ENCODE measurements at places on chromosomes 3 and 15.

- no peak for DNase-seq
These were observed 21.6 kb downstream of the SLCO3A1 start for GRCh38 chr15:91874992-91875660.

- DNase-seq, result no peak
These were observed 493.6 kb upstream of the MDFIC2 start for GRCh38 chr3:70806021-70806420.

DNA sequence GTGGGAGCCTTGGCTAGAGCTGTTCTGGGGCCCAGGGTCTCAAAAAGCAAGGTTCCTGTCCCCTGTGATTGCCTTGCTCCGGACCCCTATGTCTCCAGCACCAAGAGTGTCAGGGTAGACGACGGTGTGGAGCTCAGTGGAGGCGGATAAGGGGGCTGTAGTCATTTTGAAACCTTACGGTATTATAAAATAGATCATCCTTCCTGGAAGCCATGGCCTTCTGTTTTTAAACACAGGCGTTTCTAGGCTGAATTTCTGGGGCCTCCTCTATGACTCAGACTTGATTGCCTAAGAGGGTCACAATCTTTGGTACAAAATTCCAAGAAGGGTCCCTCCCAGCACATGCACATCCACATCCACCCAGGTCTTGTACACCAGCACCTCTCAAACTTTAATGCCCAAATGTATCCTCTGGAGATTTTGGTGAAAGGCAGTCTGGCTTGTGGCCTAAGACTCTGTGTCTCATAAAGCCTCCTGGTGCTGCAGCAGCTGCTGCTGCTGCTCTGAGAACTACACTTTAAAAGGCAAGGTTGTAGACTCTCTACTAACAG lies 70.5 kb upstream of the XCR1 start:
- no peak for DNase-seq

DNA sequence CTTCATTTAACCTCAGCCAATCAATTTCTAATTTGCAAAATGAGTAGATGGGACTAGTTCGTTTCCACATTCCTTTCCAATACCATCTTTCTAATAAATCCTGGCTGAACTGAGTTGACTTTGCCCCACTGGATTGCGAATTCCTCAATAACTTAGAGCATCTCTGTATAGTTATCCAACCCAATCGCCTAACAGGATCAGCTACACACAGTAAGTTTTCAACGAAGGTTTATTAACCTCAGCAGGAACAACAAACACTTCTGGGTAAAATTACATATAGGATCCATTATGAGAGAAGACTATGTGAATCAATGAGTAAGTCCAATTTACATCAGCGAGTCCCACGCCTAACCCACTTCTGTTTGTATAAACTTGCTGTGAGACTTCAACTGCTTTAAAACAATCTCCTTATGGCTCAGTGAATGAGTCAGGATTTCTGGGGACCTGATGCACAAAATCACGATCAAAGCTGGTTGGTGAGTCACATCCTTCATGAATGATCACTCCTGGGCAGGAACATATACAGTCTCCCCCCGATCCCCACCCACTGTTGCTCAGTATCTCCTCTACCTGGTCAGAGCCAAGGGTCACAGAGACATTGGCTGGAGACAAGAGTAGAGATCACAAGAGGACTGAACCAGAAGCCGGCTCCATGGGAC lies 142.8 kb downstream of the EDEM1 start:
- no peak for DNase-seq

- DNase-seq, result no peak
These were observed 14.9 kb downstream of the ATXN7 start for GRCh38 chr3:63878394-63879060.

GRCh38 chr3:126313580-126314304 lies 43.5 kb downstream of the KLF15 start:
- no peak for DNase-seq

- DNase-seq, result no peak
These were observed 376.3 kb downstream of the GAP43 start for GRCh38 chr3:115999613-116000012.

GRCh38 chr3:40741729-40742128 lies 217.0 kb downstream of the ZNF621 start:
- DNase-seq, result no peak

- DNase-seq, result no peak
These were observed 46.6 kb upstream of the ATP2B2 start for GRCh38 chr3:10551821-10552630.

DNA sequence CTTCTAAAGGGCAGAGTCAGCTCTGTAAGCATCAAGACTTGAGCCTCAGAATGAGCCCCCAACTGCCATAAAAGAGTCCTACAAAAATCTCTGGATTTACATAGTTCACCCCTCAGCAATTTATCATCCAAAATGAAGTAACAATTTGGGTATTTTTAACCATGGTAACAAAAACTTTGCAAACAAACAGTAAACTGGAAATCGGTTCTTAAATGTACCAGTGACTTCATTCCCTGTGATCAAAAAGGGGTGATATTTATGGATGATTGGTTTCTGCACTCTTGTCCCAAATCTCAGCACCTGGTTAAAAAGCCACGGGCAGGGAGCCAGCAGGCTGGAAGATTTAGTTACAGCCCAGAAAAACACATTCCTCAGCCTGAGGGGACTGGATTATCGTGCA lies 73.6 kb downstream of the TFG start:
- no peak for DNase-seq

GRCh38 chr3:46574243-46574646 lies 8.1 kb upstream of the LRRC2 start:
- no peak for DNase-seq

DNA sequence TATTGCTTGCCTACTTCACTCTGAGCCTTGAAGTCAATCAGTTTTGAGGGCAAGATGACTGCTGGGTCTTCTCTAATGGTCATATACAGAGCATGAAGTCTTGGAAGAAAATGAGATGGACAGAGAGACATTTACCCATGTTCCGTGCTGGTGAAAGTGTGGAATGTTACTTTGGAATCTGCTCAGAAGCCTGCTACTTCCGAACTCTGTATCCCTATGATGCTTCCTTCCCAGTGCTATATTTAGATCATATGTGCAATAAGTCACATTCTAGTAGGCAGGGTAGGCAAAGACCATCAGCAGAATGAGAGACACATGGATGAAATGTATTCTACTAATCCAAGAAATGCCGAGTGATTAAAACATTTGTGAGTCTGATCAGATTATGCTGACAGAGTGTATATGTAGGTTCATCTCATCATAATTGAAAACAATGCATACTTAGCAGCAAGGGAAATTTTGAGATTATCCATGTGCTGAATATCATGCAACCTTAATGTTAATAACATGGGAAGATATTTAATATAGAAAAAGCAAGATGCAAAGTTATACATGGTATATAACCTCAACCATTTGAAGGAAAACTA lies 60.5 kb downstream of the RAB7A start:
- no peak for DNase-seq

- DNase-seq, result no peak
These were observed 231.7 kb upstream of the SATB1 start for GRCh38 chr3:18656866-18657265.

DNA sequence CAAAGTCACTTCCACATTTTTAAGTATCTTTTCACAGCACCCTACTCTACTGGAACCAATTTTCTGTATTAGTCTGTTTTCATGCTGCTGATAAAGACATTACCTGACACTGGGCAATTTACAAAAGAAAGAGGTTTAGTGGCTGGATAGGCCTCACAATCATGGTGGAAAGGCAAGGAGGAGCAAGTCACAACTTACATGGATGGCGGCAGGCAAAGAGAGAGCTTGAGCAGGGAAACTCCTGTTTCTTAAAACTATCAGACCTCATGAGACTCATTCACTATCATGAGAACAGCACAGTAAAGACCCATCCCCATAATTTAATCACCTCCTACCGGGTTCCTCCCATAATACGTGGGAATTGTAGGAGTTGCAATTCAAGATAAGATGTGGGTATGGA lies 18.7 kb downstream of the MCCC1 start:
- DNase-seq, result no peak

- no peak for DNase-seq
These were observed 400.9 kb downstream of the TBL1XR1 start for GRCh38 chr3:176796371-176796770.

DNA sequence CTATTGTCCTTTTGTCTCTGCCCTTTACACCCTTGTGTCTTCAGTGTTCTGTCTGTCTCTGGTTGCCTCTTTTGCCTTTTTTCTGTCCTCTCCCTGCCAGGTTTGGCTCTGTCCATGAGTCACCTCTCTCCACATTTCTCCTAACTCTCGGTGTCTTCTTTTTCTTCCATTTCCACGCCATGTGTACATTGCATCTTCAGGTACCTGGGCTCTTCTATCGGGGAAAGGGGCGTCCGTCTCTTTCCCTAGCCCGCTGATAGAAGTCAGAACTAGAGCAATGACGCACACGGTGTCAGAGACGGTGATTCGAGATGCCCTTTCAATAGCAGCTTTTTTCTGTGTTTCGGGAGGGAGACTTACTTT lies 641 bp downstream of the OPA1 start:
- DNase-seq, result no peak

- no peak for DNase-seq
These were observed 111.7 kb upstream of the LINGO1 start for GRCh38 chr15:77744398-77744797.

- no peak for DNase-seq
These were observed 984.1 kb downstream of the EPHA3 start for GRCh38 chr3:90091549-90091948.

DNA sequence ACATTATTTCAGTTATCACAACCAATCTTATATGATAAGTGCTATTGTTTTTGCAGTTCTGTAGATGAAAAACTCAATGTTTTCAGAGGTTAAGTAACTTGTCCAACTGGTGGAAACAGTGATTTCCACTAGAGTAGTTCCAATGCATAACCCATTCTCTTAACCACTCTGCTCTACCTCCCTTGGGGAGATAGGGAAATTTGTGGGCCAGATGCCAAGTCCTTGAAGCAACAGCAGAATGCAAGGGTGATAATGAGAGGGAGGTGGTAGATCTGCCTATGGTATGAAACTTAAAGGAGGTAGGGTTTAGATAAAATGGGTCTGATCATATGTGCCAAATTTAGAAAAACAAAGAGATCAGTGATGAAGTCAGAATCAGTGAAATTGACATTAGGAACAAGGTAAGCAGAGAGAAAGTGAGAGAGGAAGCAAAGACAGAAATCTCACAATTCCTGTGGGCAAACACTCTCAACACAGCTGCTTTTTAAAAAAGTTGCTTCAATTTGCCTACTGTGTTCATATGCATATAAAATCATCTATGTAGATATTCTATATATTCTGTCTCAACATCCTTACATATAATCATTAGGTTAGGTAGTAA lies 50.5 kb upstream of the UBP1 start:
- DNase-seq, result no peak

DNA sequence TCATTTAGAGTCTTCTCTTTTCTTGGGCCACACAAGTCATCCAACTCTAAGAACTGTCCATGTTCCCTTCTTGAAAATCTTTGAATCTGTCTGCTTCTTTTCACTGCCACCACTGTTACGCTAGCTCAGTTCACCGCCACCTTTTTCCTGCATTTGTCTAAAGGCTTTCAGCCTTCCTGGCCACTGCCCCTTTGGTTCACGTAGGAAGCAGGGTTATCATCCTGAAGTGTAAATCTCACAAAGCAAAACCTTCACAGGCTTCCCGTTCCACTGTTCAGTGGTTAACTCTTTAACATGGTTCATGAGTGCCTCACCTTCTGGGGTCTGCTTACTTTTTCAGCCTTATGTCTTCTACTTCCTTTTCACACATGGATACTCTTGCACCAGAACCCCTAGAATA lies 26.3 kb upstream of the CCDC39 start:
- DNase-seq, result no peak

DNA sequence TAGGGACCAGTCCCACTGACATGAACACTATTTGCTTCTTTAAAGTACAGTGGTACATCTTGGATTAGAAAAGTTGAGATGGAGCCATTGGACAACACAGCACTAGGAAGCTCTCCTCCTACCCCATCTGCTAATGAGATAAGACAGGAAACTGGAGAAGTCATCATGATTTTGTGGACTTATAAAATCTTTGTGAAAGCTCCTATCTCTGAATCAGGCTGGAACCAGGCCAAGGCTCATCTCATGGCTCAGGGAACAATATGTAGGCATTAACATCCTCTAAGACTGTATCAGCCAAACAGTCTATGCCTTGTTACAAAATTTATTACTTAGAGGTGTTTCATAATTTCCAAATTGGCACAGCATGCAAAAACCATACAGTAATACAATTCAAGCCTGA lies 84.1 kb downstream of the BOC start:
- DNase-seq, result no peak

- DNase-seq, result no peak
These were observed 61.5 kb downstream of the PRICKLE2 start for GRCh38 chr3:64163755-64164148.

DNA sequence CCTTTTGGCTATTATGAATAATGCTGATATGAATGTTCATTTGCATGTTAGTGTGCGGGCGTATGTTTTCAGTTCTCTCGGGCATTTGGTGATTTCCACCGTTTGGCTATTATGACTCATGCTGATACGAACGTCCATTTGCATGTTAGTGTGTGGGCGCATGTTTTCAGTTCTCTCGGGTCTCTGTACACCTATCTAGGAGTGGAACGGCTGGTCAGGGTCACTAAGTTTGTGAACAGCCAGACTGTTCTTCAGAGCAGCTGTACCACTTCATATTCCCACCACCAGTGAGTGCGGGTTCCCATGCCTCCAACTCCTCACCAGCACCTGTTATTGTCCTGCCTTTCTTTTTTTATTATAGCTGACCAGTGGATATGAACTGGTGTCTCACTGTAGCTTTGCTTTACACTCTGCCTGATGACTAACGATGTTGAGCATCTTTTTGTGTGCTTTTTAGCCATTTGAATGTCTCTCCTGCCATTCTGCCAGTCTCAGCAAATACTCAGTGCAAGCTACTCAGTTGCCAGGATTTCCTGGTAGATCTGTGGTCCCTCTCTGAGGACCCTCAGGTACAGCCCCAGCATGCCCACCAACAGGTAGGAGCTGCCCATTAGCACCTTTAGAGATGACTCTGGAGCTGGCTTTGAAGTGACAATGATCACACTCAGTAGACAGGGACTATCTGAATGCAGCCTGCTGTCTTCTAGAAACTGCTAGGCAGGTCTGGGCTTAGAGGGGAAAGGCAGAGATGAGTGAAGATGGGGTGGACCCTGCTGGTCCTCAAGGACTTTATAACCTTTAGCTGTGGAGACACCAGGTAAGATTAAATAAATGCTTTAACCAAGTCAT lies 141.1 kb downstream of the XXYLT1 start:
- DNase-seq, result no peak

- no peak for DNase-seq
These were observed 23.3 kb downstream of the SPRED1 start for GRCh38 chr15:38275959-38276358.

DNA sequence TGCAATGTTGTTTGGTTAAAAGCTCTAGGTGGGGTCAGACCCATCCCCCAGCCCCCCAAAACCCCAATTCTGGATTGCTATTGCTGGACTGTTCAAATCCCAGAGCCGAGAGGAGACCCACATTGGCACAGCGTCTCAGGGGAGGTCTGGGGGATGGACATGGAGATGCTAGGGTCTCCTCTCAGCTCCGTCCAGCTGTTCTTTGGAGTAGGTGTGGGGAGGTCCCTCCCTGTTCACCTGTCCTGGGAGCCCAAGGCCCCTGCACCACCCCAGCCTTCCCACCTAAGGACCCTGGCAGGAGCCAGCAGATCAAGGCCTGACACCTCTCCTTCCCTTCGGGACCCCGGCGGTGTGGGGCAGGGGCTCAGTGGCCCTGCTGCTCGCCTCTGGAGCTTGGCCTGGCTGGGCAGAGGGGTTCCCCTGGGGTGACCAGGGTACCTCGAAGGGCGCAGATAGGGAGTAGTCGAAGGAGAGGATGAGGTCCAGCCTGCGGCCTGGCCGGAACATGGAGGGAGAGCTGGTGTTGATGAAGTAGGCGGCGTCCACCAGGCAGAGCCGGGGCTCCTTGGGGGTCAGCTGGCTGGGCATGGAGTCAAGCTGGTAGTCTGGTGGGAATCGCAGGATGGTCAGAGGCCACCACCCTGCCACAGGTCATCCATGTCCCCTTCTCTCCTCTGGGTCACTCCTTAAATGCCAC lies 23.9 kb downstream of the PLA2G4D start:
- DNase-seq, result no peak
